Activated CD4-positive, alpha-beta T cell treated with anti-CD3 and anti-CD28 coated beads, Interleukin-2, amount 10 ng/mL, durations not matched to agents 7 days and 5 days (primary cell): ENCODE measurements at places on chromosomes 12 and 14. TPM values are rescaled to one million over a fixed set of nuclear protein-coding genes. Genes with fewer than 3 reads are reported as not detected.

The DHH gene
- total RNA-seq, result not detected

GRCh38 chr14:64707661-64708060 lies 3.4 kb downstream of the PLEKHG3 start:
- H3K27ac ChIP-seq, result peak overlapping the region; percentile 68
- peak overlapping the region; percentile 9 for H3K4me3 ChIP-seq

DNA sequence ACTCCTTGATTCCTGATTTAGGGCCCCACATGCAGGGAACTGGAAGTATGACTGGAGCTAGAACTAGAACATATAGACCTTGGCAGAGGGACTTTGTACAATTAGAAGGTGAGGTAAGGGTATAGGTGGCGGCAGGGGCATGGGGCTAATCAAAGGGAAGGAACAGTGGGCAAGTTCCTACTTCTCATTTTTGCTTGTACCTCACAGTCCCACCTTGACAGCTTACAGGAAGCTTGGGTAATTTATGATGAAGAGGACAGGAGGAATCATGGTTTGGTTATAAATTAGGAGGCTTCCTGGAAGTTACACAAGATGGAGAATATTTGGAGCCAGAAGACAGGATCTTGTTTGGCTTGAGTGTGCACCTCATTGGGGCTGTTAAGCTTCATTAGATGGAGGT lies 33.4 kb downstream of the SUSD6 start:
- H3K4me1 ChIP-seq, result peaks cover 67% of the 10 kb centered on the region
- DNase-seq, result no peak
- no peak overlapping the region for H3K27ac ChIP-seq
- H3K36me3 ChIP-seq, result peaks cover 55% of the 10 kb centered on the region

The TOMM20L gene
- not detected for total RNA-seq

DNA sequence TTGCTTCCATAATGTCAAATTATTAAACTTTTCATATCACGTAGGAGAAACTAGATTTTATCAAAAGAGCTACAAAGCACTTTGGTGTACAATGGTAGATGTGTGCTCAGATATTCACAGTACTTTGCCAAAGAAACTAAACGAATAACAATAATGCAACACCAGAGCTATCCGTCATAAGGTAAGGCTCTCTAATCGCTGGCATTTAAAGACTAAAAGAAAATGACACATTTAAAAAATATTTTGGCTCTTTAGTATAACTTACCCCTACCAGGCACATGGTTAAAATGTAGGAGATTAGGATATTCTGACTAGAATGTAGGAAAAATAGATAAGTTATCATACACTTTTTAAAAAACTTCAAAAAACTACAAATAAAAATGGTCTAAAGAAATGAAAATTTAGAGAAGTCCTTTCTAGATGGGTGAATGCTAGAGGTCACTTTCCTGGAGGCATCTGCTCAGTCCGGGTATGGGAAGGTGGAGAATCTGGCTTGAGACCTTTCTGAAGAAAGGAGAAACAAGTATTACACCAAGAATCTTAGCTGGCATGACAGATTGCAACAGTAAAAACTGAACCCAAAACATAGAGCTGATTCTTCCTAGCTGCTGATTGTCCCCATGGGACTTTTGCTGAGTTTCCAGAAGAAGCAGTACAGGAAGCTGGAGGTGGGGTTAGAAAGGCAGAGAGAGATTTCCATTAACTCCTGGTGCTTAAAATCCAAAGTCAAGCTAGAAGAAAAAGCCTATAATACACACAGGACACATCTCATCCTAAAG lies 67.9 kb downstream of the FAR2 start:
- peaks cover 2% of the 10 kb centered on the region for H3K27me3 ChIP-seq
- no peaks in the 10 kb centered on the region for H3K36me3 ChIP-seq
- DNase-seq, result no peak
- no peak overlapping the region for H3K27ac ChIP-seq

GRCh38 chr14:43778570-43778936 lies 728.5 kb downstream of the FSCB start:
- H3K4me1 ChIP-seq, result no peaks in the 10 kb centered on the region
- no peaks in the 10 kb centered on the region for H3K36me3 ChIP-seq
- H3K27ac ChIP-seq, result no peak overlapping the region
- no peaks in the 10 kb centered on the region for H3K27me3 ChIP-seq
- no peak for DNase-seq

DNA sequence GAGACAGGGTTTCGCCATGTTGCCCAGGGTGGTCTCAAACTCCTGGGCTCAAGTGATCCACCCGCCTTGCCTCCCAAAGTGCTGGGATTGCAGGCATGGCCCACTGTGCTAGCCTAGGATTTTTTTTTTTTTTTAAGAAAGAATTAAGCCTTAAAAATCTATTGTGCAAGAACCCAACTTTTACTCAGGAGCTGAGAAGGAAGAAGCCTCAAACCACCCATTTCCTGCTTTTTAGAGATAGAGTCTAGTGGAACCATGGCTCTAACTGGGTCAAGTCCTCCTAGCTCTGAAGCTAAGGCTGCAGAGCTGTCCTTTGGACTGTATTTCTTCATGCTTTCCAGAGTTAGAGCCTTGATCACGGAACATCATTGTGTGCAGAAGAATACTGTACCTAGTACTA lies 1.3 kb upstream of the TSFM start:
- H3K4me1 ChIP-seq, result peaks cover 42% of the 10 kb centered on the region
- no peak overlapping the region for H3K4me3 ChIP-seq
- DNase-seq, result no peak
- H3K27ac ChIP-seq, result peak overlapping the region; percentile 96
- H3K27me3 ChIP-seq, result no peaks in the 10 kb centered on the region

DNA sequence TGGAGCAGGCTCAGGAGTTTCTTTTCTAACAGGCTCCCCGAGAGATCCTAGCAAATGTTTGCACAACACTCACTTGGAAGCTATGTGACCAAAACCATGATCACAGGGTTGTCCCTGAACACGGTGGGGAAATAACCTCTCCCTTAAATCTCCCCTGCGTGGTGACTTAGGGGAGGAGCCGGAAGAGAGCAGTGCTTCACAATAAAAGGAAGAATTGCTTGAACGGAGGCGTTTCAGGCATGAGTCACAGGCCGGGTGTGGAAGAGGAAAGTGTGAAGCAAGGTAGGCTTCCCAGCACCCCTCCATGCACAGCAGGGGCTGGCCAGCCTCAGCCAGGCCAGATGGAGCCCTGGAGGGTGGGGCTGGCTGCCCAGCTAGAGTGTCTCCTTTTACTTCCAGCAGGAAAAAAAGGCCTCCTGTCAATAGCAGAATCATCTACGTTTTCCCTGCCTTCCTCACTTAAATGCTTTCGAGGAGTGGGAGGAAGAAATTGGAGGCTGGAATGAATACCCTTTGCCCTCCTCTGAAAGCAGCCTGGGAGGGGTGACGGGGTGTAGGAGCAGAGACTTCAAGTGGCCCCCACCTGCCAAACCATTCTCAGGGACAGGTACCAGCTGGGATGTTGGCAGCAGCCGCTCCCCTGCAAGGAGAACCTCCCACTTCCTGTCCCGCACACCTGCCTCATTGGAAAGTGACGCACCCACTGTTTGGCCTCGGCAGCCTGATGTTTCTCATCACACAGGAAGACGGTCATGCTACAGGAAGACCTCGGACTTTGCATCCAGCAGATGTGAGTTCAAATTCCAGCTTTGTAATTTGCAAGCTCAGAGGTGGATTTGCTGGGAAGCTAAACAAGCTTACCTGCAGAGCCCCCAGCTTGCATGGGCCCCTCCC lies 30.1 kb upstream of the PPP2R5C start:
- H3K4me3 ChIP-seq, result peak overlapping the region; percentile 31
- no peaks in the 10 kb centered on the region for H3K27me3 ChIP-seq
- peak; percentile 82 for DNase-seq
- peak overlapping the region; percentile 88 for H3K27ac ChIP-seq
- H3K4me1 ChIP-seq, result peaks cover 39% of the 10 kb centered on the region

GRCh38 chr14:50666772-50667683 lies 1.1 kb downstream of the SAV1 start:
- peak; percentile 23 for DNase-seq
- H3K27ac ChIP-seq, result peak overlapping the region; percentile 65
- no peak overlapping the region for H3K4me3 ChIP-seq
- peaks cover 2% of the 10 kb centered on the region for H3K27me3 ChIP-seq
- peaks cover 14% of the 10 kb centered on the region for H3K4me1 ChIP-seq

The CCDC197 gene
- total RNA-seq, result not detected

DNA sequence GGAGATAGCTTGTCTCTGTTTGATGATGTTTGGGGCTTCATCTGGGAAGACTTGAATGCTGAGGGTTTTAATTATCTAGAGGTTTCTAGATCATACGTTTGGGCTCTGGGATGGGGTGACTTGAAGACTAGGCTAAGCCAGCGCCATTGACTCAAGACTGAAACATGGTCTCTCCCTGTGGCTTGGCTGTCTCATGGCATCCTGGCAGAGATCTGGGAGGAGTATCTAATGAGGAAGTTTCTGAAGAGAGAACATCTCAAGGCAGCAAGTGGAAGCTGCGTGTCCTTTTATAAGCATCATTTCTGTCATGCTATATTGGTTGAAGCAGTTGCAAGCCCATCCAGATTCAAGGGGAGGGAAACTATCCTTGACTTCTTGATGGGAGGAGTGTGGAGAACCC lies 104.8 kb downstream of the UNC79 start:
- no peak for DNase-seq
- no peak overlapping the region for H3K27ac ChIP-seq
- peaks cover 9% of the 10 kb centered on the region for H3K27me3 ChIP-seq
- H3K4me1 ChIP-seq, result no peaks in the 10 kb centered on the region

The ADAMTS20 gene
- total RNA-seq, result not detected

- no peaks in the 10 kb centered on the region for H3K4me1 ChIP-seq
- no peaks in the 10 kb centered on the region for H3K27me3 ChIP-seq
- no peak for DNase-seq
- H3K36me3 ChIP-seq, result no peaks in the 10 kb centered on the region
Observed at GRCh38 chr12:91133871-91134270, 22.6 kb upstream of the LUM start.

The GNS gene
- total RNA-seq, result 25.3 TPM

The DNAI7 gene
- total RNA-seq, result not detected

The RNASE3 gene
- not detected for total RNA-seq

DNA sequence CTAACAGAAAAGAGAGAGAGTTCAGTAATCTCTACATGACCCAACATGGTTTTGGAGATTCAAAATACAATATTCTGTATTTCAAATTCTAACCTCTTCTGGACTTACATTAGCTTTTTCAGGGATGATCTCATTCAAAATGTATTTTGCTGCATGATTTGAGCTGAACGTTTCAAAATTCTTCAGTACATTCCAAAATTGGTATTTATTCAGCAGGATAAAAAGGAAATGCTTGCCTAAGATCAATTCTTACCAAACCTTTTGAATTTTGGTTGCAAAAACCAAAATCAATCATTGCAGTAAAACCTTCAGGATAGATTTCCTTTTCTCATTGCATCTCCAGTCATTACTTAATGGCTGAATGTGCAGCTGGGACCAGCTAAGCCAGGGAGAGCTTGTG lies 1761.3 kb upstream of the SEL1L start:
- H3K27me3 ChIP-seq, result no peaks in the 10 kb centered on the region
- no peaks in the 10 kb centered on the region for H3K36me3 ChIP-seq
- H3K4me1 ChIP-seq, result no peaks in the 10 kb centered on the region
- no peak overlapping the region for H3K4me3 ChIP-seq

- H3K27me3 ChIP-seq, result no peaks in the 10 kb centered on the region
- H3K4me1 ChIP-seq, result no peaks in the 10 kb centered on the region
- DNase-seq, result no peak
- no peak overlapping the region for H3K4me3 ChIP-seq
- no peaks in the 10 kb centered on the region for H3K36me3 ChIP-seq
Observed at GRCh38 chr12:97542666-97543280, 80.2 kb downstream of the RMST start.

The TAS2R31 gene
- total RNA-seq, result 1.6 TPM

The KRT74 gene
- total RNA-seq, result 0.15 TPM

DNA sequence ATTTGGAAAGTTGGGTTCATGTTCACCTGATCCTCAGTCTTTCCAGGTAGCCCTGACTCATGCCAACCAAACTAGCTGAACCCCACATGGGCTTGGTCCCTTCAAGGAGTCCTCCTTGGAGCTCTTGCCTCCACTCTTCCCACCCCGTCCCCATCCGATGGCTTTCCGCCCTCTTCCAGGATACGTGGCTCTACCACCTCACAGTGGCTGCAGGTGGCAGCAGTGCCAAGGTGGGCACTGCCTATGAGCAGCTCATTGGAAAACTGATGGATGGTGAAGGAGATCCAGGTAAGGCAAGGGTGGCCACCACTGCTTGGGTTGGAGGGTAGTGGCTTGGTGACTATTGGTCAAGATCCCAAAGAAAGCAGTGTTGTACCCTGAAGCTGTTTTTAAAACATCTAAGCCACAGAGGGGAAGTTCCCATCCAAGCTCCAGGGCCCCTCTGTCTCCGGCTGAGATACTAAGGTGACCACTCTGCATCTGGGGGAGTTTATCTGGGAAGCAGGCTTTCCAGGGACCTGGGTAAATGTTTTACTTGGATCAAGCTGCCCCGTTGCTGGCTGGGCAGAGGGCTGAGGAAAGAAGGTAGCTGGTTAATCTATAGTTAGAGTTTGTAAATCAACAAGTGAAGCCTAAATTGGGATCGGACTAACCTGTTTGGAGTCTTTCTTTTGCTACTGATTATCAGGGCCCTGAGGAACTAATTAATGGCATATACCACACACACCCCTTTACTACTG lies 23.7 kb downstream of the PIGH start:
- no peak overlapping the region for H3K27ac ChIP-seq
- no peaks in the 10 kb centered on the region for H3K36me3 ChIP-seq
- peaks cover 3% of the 10 kb centered on the region for H3K4me1 ChIP-seq
- H3K4me3 ChIP-seq, result no peak overlapping the region
- DNase-seq, result no peak

The LTBP2 gene
- total RNA-seq, result 0.12 TPM

The CCDC60 gene
- total RNA-seq, result not detected

The SLC7A7 gene
- total RNA-seq, result 0.25 TPM

DNA sequence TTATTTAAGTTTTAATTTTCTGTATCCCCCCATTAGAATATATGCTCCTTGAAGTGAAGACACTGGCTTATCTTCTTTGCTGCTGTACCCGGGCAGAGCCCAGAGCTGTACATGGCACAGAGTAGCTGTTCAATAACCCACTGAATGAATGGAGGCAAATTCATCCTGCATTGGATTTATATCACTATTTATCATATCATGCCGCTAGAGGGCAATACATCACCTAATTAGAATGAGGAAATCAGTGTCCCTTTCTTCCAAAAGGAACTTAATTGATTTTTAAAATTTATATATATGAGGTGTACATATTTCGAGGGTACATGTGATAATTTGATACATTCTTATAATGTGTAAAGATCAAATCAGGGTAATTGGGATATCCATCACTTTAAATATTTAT lies 89.2 kb upstream of the TMEM260 start:
- no peaks in the 10 kb centered on the region for H3K36me3 ChIP-seq
- H3K4me1 ChIP-seq, result peaks cover 4% of the 10 kb centered on the region
- no peak overlapping the region for H3K27ac ChIP-seq
